ENCODE measurements at places on chromosomes 4 and X.

DNA sequence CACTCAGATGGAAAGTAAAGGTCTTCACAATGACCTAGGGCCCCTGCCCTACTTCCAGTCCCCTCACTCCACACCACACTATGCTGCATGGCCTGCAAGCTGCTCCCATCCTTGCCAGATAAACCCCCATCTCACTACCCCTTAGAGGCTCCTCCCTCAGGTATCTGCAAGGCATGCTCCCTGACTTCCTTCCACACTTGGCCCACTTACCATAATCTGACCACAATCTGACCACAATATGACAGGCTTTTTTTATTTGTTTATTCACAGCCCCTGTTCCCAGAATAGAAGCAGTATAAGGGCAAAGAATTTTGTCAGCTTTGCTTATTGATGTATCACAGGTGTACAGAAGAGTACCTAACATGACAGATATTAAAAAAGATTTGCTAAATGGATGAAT, 124.7 kb downstream of the CAMK2D start:
- DNase-seq, result no peak

DNA sequence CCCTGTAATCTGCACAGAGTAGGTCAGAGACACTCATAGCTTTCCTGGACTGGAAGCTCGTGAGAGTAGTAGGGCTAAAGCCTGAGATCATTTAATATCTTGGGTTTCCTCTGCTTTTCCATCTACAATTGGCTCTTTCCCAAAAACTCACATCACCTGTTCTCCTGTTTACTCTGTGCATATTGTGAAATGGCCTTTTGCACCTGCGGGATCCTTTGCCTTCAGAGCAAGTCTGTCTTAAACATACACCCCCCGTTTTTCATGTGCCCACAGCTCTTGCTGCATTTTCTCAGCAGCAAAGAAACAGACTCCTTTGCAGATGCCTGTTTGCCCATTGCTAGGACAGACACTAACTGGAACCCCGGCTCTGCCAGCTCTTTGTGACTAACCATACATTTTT, 608.3 kb upstream of the PCDH10 start:
- DNase-seq, result no peak

- DNase-seq, result no peak
Measured at GRCh38 chr4:113699772-113700171, 61.8 kb downstream of the CAMK2D start.

GRCh38 chrX:37320541-37321203, 28.5 kb upstream of the PRRG1 start:
- no peak for DNase-seq

DNA sequence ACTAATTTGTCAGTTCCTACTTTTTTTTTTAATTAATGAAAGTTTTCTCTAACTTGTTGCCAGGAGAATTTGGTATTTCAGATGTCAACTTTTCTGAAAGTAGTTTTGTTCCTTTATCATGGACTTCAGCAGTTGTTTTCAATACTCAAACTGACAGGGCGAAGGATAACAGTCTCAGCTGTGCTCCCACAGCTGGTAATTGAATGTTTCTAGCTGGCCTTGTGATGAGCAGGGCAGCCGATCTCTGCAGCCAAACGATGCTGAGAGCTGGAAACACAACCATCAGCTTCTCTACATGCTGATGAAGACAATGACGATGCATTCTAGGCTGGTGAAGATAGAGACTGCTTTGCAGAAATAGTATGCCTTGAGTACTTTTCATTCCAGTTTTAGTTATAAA, 130.0 kb upstream of the MAP9 start:
- no peak for DNase-seq

DNA sequence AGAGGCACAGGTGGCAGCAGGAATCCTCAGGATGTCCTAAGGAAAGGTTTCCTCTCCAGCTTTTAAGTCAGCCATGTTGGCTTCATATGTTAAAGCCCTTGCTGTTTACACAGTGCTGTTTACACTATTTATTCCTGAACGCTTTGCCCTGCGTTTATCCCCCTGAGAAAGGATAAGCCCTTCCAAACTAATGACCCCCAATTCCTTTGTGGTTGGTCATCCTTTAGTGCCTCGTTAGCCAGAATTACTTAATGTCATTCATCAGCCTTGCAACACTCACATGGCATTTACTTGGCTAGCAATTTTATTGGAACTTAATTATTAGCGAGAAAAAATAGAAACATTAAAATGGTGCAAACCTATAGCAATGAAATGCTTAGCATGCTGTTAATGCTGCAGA, 23.8 kb downstream of the VCX2 start:
- no peak for DNase-seq

DNA sequence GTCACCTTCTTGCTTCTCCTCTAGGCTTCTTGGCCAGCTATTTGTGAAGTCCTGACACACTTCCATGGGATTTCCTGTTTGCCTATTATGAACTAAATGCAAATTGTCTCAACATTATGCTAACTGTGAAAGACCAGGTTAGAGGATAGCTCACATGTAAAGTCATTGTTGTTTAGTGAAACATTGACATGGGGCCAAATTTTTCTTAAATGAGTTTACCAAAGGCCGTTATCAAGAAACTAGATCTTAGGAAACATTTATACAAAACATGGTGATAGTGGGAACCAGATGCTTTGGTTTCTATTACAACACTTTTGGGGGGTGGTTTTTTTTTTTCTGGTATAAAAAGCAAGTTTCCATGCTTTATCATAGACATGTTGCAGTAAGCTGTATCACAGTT, 466.8 kb upstream of the FAM241A start:
- DNase-seq, result no peak

GRCh38 chrX:136528645-136529315, 3.2 kb upstream of the VGLL1 start:
- DNase-seq, result no peak
